ENCODE measurements at places on chromosomes 6 and 20.
A peak's percentile ranks its signal among the peaks of the same experiment; 100 is the strongest.

- DNase-seq, result no peak
Measured at GRCh38 chr20:46401478-46401860, 4.9 kb downstream of the ELMO2 start.

GRCh38 chr6:26362836-26363220 lies 2.2 kb upstream of the BTN3A2 start:
- DNase-seq, result no peak

DNA sequence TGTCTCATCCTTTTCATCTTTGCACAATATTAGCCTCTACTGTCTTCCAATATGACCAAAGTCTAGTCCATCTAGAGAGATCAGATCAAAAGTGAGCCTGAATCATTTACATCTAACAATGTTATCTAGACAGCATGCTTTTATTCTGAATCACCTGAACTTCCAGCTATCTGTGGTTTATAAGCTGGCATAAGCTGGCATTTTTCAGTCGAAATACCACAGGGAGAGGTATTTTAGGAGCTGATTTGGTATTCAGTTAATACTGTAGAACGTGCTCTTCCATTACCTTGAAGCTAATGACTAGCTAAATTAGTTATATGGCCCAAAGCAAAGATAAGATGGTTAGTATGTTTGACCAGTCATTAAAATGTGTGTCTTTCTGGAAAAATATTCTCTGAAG lies 188.3 kb upstream of the AGPAT4 start:
- DNase-seq, result no peak

GRCh38 chr6:154247119-154247861 lies 109.3 kb downstream of the IPCEF1 start:
- no peak for DNase-seq

DNA sequence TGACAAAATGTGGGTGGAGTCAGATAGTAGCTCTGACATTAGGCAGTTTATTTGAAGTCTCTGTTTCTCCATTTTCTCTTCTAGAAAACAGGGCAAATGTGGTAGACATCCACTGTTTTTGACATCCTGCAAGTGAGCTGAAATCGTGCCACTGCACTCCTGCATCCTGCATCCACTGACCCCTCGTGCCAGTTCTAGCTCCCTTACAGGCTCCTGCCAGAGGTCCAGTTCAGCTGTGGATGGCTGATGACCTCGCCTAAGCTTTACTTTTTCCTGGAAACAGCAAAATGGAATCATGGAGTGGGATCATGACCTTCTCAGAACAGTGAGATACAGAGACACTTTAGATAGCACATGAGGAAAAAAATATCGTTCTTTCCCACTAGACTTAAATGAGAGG lies 58.5 kb downstream of the TULP4 start:
- DNase-seq, result no peak

DNA sequence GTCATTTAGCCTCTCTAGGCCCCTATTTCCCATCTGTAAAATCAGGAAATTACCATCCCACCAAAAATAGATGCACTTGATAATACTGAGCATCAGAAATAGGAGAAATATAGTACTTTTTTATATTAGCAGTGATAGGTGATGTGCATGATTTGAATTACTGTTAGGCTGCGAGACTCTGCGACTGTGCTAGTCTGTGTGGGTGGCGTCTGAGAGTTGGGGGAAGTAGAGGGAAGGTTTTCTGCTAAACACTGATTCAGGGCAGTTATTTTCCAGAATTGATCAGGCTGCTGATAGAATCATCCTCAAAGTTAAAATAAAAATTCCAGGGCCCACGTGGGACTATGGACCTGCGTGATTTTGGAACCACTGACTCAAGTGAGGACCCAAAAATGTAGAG lies 60.4 kb upstream of the ARMH2 start:
- DNase-seq, result no peak

- peak; percentile 33 for DNase-seq
Measured at GRCh38 chr20:49790077-49790798, 22.4 kb upstream of the SLC9A8 start.
